ENCODE measurements at places on chromosomes 4 and X. TPM values are rescaled to one million over a fixed set of nuclear protein-coding genes. Genes with fewer than 3 reads are reported as not detected.

The SLC7A11 gene
- polyA plus RNA-seq, result 52.4 TPM

The SSX2B gene
- polyA plus RNA-seq, result not detected

The USP51 gene
- polyA plus RNA-seq, result 0.68 TPM

The STK32B gene
- polyA plus RNA-seq, result 10.5 TPM

The KLKB1 gene
- polyA plus RNA-seq, result 0.08 TPM

The ODAPH gene
- 0.57 TPM for polyA plus RNA-seq

The PRSS12 gene
- polyA plus RNA-seq, result 0.36 TPM

The AREG gene
- 46.3 TPM for polyA plus RNA-seq

- no peak for DNase-seq
Observed at GRCh38 chr4:62133977-62134376, 933.9 kb downstream of the ADGRL3 start.

DNA sequence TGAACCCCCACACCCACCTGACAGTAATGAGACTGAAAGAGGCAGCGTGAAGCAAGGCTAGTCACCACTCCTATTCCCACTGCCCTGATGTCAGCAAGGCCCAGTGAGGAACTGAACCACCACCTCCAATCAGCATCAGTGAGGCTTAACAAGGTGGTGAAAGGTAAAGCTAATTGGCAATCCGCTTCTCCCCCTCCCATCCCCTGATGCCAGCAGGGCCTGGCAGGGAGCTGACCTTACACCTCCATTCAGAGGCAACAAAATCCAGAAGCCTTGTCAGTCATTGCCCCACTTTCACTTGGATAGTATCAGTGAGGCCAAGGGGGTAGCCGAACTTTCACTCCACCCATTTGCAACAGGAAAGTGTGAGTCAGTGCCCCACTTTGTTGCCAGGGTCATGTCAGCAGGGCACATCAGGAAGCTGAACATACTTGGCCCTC is 60.8 kb downstream of the AWAT2 start:
- no peak for DNase-seq

DNA sequence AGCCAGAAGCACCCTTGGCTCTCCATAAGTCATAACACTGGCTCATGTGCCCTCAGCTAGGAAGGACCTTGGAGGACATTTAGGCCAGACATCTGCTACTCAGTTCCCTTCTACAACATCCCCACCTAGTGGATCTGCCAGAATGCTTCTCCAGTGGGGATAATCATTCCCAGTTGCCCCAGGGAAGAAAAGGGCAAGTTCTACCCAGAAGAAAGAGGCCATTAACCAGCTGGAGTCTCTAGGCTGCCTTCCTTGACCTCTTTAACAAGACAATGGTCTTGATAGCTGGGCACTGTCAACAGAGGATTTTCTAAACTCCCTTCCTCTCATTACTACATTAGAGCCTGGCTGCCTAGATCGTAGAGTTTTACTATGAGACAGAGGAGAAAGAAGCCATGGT is 42.0 kb downstream of the LGI2 start:
- peak; percentile 30 for DNase-seq

- DNase-seq, result no peak
Observed at GRCh38 chrX:360496-361150, 26.1 kb downstream of the PPP2R3B start.

DNA sequence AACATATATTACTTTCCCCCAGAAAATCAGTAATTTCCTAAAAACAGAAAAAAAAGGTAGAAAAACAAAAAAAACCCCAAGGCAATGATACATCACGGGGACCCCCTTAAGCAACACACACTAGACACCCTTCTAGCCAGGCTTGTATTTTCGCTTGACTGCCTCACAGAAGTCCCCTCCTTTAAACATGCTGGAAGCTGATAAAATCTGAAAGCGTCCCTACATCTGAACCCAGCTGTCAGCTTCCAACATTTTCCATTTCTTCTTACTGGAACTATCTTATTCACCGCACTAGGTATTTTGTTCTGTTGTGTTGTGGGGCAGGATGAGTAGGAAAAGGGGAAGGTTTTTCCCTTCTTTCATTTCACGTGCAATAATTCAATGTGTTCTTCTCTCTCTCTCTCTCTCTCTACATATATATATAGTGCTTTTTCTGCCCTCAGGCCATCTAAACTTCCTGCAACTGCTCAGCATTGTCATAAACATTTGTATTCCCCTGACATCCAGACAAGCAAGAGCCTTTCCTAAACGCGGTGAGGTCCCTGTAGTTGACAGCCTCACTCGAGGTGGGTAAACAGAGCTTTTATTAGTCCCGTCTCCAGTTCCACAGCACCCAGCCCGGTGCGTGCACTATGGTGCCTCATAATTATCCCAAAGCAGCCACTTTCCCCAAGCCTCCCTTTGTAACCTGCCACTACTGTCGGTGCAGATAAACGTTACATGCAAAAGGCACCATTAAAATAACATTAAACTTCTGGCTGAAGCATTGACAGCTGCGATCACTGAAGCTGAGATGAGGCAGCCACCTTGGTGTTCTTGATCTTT is 82.5 kb downstream of the GATB start:
- no peak for DNase-seq

DNA sequence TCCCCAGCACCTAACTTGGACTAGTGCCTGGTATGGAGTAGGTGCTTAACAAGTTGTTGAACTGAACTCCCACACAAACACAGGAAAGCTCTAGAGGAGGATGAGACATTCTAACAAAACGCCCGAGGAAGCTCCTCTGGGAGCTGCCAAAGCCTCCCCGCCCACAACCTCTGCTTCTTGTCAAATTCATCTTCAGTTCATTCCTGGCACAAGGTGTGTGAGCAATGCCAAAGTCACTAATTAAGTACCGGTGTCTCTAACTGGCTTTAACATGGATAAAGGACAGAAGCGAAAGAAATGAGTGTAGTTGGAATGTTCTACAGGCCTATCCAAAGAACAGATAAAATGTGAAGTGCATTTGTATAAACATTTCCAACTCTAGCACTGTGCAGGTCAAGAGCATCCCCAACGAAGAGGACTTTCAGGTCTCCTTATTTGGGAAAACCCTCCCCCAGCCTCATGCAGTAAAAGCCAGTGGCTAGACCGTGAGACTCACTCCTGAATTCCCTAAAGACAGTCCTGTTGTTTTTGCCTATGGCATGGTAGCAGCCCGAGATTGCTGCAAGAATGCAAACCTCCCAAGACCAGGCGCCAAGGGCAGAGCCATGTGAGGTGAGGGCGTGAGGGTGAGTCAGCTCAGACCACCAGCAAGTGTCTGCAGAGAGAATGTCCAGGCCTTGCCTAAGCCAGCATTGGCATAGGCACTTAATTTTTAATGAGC is 72.2 kb upstream of the KLF3 start:
- no peak for DNase-seq

DNA sequence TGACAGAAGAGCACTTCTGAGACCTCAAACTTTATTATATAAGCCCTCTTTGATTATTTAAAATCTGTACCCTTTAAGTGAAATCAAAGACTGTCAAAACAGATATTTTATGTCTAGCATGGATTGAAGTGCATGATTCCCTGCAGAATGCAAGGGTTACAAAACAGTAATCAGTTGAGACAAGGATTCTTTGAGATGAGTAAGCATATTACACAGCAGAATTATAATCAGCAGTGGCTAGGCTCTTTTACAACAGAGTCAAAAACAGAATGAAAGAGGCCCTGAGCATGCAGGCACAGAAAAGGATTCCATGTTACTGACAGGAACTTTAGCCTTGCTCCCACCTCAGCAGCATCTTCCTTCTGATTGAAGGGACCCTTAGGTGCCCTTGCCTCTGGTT is 487.9 kb upstream of the GALNT7 start:
- no peak for DNase-seq

GRCh38 chr4:39429476-39430334 is 23.0 kb downstream of the KLB start:
- no peak for DNase-seq

GRCh38 chr4:20543131-20543530 is 157.1 kb upstream of the PACRGL start:
- no peak for DNase-seq

GRCh38 chr4:726235-726787 is 20.7 kb downstream of the PCGF3 start:
- DNase-seq, result no peak

GRCh38 chr4:8073206-8073863 is 85.3 kb downstream of the ABLIM2 start:
- no peak for DNase-seq

- no peak for DNase-seq
Observed at GRCh38 chr4:99103166-99103565, 14.6 kb upstream of the ADH5 start.

- no peak for DNase-seq
Observed at GRCh38 chr4:58144721-58145120, 1034.5 kb upstream of the IGFBP7 start.

DNA sequence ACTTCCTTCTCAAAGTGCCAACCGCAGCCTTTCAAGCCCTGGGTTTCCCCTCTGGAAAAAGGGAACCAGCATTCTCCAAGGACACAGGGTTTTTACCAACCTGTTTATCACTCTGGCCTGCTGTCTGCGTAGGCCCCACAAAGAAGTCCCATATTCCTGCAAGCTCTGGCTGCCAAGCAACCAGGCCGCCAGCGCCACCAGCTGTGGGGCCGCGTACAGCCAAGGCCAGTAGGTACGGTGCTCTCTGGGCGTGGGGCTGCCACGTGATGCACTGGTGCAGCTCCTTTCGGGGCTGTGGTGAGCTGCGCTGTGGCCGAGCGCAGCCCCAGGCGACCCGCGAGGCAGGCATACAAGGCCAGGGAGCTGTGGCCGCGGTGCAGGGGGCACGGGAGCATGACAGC is 22.1 kb downstream of the LUZP4 start:
- no peak for DNase-seq
